ENCODE measurements at places on chromosomes 4 and X.

DNA sequence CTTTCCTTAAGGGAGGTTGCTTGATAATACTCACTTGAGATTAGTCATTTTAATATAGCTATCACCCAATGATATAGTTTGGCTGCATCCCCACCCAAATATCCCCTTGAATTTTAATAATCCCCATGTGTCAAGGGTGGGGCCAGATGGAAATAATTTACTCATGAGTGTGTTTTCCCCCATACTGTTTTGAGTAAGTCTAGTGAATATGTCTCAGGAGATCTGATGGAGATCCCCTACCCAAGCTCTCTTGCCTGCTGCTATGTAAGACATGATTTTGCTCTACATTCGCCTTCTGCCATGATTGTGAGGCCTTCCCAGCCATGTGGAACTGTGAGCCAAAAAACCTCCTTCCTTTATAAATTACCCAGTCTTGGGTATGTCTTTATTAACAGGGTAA is 539.7 kb upstream of the GRID2 start:
- no peak for DNase-seq

DNA sequence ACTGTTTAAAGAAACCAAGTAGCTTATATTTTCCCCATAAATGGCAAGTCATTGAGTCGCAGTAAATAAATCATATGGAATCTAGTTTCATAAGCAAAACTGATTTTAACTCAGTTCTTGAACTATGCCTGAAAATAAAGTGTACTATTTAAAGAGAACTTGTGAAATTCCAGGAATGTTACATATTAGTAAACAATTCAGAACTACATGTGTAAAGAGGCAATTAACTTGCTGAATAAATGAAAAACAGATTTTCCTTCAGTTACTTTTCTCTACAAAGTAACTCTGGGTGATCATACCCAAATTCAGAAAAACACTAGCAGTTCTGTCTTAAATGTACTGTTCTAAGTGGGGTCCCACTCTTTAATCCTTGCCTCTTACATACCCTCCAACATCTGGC is 236.1 kb upstream of the EDNRA start:
- no peak for DNase-seq

GRCh38 chrX:123408821-123409737 is 225.0 kb downstream of the GRIA3 start:
- no peak for DNase-seq

DNA sequence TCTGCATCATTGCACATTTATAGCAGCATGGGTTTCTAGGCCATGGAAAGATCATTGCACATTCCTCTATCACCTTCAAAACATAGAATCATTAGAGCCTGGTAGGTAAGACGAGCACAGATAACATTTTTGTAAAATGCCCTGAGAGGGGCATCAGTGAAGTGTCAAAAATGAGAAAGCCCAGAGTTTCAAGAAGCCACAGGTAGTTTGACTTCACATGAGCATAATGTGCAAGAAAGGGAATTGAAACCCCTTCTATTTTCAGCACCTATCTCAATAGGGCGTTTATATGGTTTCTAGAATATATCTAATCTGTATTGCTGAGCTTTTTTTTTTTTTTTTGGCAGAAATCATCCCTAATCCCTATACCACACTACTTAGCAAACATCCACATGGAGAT is 2441.7 kb downstream of the ARAP2 start:
- DNase-seq, result no peak

GRCh38 chr4:154714339-154715040 is 29.3 kb upstream of the LRAT start:
- DNase-seq, result no peak

DNA sequence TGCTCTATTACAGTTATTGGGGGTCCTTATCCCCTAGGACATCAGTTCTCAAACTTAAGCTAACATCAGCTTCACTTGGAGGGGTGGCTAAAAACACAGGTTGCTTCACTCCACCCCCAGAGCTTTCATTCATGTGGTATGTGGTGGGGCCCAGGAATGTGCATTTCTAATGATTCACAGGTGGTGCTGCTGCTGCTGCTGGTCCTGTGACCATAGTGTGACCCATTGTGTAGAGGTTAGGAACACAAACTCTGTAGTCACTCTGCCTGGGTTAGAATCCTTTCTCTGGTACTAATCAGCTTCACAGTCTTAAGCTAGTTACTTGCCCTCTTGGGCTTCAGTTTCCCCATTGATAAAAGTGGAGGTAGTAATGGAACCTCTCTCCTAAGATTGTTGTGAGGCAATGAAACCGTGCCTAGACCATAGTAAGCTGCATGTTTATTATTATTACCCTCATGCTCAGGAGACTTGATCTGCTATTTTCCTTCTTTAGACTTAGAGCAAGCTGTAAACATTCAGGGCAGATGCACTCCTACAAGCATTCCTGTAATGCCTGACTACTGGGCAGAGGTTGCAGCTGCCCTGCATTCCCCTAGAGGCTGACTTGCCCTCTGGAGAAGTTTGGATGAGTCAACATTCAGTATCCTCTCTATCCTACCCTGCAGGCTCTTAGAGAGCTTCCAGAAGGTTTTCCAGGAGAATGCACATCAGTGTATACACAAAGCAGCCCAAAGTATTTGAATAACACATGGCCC is 94.1 kb upstream of the ACSL4 start:
- DNase-seq, result peak; percentile 46

All from AG09309 (cell line).